ENCODE measurements at places on chromosomes 4 and X. TPM values are rescaled to one million over a fixed set of nuclear protein-coding genes. Genes with fewer than 3 reads are reported as not detected.
A peak's percentile ranks its signal among the peaks of the same experiment; 100 is the strongest.

- H3K4me3 ChIP-seq = no peak overlapping the region
- no peaks in the 10 kb centered on the region for H3K27me3 ChIP-seq
- no peak for DNase-seq
Observed at GRCh38 chrX:114181195-114181594, 402.7 kb upstream of the HTR2C start.

DNA sequence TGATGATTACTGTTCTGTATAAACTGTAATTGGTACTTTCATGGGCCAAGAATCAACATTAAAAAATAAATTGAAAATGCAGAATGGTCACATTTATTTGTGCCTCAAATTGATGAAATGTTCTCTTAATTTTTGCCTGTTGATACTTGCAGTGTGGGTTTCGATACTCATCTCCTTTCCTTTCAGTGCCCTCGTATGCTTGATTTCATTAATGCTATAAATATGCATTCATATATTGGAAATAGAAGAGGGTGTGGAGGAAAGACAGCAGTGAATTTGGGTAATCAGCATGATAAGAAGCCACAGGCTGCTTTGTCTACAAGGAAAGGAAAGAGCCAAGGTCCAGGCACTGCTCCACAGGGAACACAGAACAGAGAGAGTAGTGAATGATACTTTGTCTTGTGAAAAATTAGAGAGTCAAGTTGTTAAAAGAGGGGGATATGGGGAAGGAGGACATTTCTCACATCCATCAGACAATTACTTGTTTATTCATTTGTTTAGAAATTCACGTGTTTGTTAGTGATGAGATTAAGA lies 1.0 kb upstream of the DDX60 start:
- no peaks in the 10 kb centered on the region for H3K4me1 ChIP-seq
- H3K27ac ChIP-seq = no peak overlapping the region
- no peaks in the 10 kb centered on the region for H3K27me3 ChIP-seq
- H3K4me3 ChIP-seq = no peak overlapping the region

The RPA4 gene
- 0.48 TPM for total RNA-seq

DNA sequence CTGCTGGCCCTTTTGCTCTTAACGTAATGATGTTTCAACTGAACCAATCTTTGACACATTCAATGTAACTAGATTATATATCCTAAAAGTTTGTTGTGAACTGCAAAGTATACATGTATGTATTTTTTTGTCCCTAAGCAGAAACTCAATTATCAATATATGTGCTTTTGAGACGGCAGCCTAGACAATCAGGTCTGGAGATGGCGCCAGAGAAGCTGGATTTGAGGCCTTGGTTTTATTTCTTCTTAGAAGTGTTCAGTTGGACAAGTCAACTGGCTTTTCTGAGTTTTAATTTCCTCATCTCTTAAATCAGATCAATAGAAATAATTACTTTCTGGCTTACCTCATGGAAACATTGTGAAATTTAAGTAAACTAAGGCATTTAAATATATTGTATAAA lies 62.5 kb downstream of the DCAF8L1 start:
- no peaks in the 10 kb centered on the region for H3K27me3 ChIP-seq
- no peaks in the 10 kb centered on the region for H3K36me3 ChIP-seq
- H3K27ac ChIP-seq = no peak overlapping the region
- no peaks in the 10 kb centered on the region for H3K4me1 ChIP-seq

DNA sequence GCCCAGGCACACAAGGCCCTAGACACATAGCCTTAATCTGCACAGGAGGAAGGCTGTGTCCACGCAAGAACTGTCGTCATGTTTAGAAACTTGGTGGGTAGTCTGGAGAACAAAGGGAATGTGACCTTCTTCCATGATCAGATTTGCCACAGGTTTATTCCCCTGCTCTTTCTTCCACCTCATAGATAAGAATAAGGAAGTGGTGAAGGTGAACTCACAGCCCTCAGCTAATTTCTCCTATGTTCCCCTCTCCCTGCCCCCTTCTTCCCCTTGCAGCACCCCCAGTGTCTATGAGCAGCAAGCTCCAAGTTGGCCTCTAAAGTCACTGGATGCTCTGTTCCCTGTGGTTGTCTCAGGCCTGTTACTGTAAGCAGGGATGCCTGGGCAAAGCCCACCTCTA lies 39.8 kb upstream of the LAS1L start:
- H3K36me3 ChIP-seq = no peaks in the 10 kb centered on the region
- H3K27ac ChIP-seq = no peak overlapping the region

The CORIN gene
- total RNA-seq = 0.20 TPM

DNA sequence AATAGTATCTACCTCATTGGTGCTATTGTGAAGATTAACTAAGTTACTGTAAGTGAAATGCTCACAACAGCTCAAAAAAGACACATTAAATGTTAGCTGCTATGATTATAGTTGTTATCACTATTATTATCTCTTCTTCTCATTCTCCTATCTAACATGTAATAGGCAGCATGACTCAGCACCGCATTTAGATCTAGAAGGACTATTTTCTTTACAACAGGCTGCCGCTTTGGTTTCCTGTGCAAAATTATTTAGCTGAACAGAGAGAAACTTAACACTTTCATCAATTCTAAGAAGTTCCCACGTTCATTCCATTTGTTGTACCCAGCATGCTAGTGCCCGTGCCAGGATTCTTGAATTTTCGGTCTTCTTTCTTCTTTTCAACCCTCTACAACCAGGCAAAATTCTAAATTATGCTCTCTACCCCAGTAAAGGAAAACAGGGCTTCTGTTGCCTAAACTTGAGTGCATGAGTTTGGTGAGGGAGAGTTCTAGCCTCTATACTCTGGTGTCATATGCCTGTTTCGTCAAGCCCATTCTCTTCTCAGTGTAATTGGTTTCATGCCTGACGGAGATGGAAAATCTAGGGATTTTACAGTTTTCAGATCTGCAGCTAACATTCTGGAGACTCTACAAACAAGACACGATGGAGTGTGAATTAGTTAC lies 378.9 kb downstream of the PPP1R2C start:
- H3K4me1 ChIP-seq = no peaks in the 10 kb centered on the region
- H3K36me3 ChIP-seq = no peaks in the 10 kb centered on the region
- H3K27me3 ChIP-seq = no peaks in the 10 kb centered on the region
- no peak for DNase-seq
- no peak overlapping the region for H3K27ac ChIP-seq
- no peak overlapping the region for H3K4me3 ChIP-seq

GRCh38 chrX:106898462-106898861 lies 4.7 kb downstream of the RIPPLY1 start:
- no peaks in the 10 kb centered on the region for H3K36me3 ChIP-seq
- peaks cover 5% of the 10 kb centered on the region for H3K4me1 ChIP-seq
- no peak overlapping the region for H3K27ac ChIP-seq
- DNase-seq = peak; percentile 23

- H3K36me3 ChIP-seq = no peaks in the 10 kb centered on the region
- H3K4me1 ChIP-seq = no peaks in the 10 kb centered on the region
- no peak for DNase-seq
Observed at GRCh38 chr4:90994851-90995574, 867.8 kb downstream of the CCSER1 start.

Data from astrocyte (in vitro differentiated cells and primary cell).